IPS DF 19.7 (cell line): ENCODE measurements at places on chromosomes 2 and 18.

DNA sequence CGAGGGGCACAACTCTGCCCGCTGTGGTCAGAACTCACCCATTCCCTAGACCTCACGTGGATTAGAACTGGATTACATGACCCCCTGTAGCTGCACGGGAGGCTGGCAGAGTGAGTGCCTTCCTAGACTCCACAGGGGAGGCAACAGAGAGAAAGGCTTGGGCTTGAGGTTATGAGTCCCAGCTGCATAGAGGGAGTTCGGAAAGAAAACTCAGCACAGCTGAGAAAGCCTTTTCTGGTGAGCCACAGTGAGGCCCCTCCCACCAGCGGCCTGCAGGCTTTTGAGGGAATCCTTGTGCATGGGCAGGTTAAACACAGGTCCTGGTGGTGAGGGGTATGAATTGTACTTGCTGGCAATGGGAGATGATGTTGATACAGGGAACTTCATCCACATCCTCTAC, 217.3 kb downstream of the FHOD3 start:
- DNase-seq, result no peak

- DNase-seq, result no peak
Observed at GRCh38 chr2:183149489-183149888, 25.2 kb downstream of the NUP35 start.

DNA sequence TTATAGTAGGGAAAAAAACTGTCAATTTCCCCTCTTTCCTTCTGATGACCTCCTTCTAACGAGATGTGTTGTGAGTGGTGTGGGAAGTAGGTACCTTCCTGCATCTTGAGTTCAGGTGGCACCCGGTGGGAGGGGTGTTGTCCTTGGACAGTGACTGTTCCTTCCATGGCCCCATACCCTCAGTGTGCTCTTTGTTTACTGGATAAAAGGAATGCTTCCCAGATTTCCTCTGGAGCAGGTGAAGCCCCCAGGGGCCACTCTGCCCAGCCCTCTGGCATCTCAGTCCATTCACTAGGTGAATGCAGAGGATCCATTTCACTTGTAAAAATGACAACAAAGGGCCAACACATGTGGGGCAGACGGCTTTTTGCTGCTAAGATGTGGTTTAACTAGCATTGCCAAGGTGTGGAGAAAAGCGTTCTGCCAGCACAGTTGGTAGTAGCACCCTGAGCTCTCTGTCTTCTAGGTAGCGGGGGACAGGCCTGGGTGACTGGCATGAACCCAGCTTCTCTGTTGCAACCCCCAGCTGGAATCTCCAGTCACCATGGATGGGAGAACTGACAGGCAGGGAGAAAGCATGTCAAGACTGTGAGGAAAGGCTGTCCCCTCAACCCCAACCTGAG, 6.9 kb downstream of the GDF7 start:
- no peak for DNase-seq

DNA sequence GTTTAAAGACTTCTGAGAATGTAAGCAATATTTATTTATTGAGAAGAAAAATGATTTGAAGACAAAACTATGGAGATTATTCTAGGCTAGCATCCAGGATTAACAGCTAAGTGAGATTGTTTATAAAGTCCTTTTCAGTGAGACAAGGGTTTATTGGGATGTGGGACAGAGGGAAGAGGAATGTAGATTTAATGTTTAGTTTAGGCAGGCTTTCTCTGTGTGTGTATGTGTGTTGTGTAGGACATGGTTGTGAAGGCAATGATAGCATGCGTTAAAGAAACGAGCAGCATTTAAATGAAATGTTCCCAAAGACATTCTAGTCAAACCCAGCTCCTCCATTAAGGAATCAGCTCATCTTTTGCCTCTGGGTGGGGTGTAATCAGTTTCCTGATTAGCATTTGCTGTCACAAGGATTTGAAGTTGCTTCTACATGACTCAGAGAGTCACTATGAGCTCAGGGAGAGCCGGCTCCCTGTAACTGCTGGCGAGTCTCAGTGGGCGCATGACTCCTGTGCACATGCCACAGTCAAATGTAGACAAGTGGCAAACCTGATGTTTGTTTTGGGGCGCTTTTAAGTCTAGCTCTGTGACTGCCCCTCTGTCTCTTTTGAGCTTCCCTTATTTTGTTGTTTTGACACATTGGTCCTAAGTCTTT, 442.2 kb upstream of the CELF4 start:
- no peak for DNase-seq

- DNase-seq, result no peak
Observed at GRCh38 chr2:232882505-232883115, 12.5 kb downstream of the SNORC start.

- DNase-seq, result no peak
Observed at GRCh38 chr2:70994009-70994698, 519 bp downstream of the TEX261 start.

DNA sequence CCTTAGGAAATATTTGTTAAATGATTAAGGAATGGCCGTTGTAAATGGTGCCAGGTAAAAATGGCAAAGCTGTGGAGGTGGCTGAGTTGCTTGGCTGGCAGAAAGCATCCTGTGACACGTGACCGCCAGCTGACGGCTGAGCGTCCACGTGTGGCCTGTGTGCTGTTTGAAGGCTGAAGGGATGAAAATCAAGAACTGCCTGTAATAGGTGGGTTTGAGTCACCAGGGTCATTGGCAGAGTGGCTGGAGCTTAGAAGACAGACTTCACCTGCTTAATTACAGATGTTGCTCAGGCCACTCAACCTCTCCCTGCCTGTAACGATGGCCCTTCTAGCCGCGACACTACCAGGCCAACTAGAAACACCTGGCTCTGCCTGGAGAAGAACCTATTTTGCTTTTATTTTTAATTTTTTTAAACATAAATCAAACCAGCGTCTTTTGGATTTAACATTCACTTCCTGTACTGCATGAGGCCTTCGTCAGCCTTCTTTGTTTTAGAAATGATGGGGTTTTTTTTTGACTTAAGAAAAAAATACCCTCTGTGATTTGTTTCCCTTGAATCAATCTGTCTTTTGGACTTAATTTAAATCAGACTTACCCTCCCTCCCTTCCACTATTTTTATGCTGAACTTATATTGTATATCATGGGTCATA, 206.5 kb downstream of the PRKCE start:
- no peak for DNase-seq

DNA sequence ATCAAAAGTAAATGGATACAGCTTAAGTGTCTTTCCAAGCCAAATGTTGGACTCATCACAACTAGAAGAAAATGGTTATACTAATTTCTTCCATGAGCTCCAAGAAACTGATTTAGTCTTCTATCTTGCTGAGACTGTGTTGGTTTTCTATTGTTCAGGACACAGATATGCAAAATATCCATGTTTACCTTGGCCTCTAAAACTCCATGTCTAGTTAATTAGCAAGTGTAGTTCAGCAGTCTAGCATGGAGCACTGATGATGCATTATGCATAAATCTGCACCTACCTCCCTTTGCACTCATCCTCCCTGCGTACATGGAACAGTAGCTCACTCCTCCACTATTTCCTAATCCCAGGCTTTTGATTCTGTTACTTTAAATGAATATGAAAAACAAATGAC, 731.4 kb upstream of the CHAC2 start:
- no peak for DNase-seq

DNA sequence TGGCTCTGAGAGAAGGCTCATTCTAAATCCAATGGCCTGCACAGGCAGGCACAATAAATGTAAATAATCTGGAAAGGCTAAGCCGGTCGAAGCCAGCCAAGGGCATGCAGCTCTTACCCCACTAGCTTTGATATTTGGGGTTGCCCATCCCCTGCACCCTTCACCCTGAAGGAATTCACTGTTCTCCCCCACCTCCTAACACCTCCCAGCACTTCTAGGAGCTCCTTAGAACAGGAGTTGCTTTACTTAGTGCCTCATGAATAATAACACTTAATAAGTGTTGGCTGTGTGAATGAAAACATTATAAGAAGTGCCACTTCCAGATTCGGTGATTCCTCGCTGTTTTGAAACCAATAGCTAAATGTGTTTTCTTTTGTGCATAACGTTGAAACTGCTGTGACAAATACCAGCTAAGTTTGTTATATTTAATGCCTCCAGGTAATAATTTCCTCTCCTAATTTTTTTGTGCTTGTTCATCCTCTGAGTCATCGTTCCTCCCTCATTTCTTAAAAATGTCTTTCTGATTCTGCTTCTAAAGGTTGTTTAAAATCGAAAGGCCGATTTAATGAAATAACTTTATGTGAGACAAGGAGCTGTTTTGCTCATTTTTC, 458.8 kb downstream of the METTL4 start:
- no peak for DNase-seq

DNA sequence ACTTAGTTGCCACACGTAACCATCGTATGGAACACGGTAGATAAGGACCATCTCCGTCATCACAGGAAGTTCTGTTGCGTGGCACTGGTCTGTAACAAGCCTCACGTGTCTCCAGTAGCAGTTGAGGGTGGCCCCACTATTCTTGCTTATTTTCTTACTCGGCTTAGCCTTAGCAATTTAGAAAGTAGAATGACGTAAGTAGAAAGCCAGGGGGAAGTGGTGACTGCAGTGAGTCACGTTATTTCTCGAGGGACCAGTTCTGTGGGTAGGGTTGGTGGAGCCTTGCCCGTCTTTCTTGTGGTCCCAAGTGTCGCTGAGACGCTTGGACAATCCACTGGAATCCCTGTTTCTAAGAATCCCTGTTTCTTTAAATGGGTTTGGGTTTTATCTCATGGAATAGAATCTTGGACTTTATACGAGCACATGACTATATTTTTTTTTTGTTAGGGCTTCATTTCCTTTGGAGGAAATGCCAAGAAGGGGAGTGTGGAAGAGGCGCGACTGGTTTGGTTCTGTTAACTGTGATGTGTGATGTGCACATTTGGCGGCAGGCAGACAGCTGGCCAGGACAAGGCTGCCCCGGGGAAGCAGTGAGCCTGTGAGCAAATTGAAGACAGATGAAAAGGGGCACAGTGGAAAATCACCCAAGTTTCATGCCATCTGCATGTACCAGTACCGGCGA, 96.2 kb downstream of the CABLES1 start:
- DNase-seq, result no peak

DNA sequence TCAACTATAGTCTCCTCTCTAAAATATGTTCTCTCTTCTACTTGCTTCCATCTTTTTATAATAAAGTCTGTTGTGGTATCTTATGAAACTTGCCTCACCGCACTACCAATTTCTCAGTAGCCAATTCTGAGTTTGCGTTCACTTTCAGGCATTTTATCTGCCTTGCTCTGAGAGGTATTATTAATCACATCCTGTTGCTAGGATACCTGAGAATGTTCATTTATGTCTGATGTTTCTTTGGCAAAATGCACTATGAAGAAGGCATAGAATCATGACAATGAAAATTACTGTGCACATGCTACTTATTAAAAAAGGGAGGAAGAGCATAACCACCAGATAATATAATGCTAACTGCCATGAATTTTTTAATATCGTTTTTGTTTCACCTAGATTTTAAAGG, 130.2 kb downstream of the CHST9 start:
- DNase-seq, result no peak

DNA sequence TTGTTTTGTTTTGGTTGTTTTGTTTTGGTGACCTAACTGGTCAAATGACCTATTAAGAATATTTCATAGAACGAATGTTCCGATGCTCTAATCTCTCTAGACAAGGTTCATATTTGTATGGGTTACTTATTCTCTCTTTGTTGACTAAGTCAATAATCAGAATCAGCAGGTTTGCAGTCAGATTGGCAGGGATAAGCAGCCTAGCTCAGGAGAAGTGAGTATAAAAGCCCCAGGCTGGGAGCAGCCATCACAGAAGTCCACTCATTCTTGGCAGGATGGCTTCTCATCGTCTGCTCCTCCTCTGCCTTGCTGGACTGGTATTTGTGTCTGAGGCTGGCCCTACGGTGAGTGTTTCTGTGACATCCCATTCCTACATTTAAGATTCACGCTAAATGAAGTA, at the start of gene TTR:
Gene TTR, plus strand, starts transcription at position 250 of the 400 bp plus-strand sequence. Its CDS starts 26 bp downstream, at position 276.
- no peak for DNase-seq

DNA sequence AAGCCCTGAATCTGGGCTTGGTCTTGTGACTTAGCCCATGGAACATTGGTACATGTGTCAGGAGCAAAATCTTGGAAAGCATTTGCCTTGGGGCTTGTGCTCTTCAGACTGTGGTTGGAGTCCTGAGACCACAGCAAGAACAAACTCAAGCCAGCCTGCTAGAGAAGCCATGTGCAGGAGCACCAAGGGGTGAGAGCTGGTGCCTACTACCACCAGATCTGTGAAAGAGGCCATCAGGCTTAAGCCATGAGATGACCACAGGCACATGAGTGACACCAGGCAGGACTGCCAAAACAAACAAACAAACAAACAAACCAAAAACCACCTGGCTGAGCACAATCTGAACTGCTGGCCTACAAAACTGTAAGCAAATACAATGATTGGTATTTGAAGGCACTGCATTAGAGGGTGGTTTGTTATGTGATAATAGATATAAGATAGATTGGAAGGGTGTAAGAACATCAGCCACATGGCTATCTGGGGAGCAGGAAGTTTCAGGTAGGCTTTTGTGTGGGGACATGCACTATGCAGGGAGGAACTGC, 9.0 kb upstream of the TWIST2 start:
- no peak for DNase-seq

GRCh38 chr2:44937688-44938240, 3.7 kb upstream of the SIX3 start:
- no peak for DNase-seq

DNA sequence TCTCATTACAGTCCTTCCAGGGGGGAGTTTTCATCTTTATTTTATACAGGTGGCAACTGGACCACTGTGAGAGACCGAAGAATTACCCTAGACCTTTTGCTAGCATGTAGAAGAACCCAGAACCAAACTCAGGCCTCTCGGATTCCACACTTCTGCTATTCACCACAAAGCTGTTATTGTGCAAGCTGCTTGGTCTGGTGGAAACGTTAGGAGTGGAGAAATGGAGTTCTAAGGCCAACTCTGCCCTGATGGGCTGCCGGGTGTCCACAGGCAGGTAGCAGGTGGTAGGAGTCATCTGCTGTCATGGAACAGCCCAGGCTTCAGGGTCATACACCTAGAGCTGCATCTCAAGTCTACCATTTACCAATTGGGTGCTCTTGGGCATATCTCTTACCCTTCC, 218.8 kb downstream of the BCL11A start:
- DNase-seq, result no peak

DNA sequence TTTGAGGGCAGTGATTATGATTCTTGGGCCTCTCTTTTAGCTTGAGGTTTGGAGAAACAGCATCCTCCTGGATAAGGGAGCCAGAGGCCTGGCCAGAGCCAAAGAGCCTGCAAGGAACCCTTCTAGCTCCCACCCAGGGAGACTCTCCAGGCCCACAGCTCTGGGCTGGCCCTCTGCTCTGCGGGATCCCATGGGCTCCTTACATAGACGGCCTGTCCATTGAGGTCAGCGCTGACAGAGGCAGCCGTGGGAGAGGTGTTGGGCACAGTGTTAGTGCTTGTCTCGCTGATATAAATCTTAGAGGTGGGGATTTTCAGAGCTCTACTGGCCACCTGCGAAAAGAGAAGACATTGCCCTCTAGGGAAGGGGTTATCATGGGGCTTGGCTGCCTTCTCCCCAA, 67.2 kb downstream of the XDH start:
- no peak for DNase-seq

- DNase-seq, result no peak
Observed at GRCh38 chr2:227822416-227823003, 8.9 kb downstream of the CCL20 start.

DNA sequence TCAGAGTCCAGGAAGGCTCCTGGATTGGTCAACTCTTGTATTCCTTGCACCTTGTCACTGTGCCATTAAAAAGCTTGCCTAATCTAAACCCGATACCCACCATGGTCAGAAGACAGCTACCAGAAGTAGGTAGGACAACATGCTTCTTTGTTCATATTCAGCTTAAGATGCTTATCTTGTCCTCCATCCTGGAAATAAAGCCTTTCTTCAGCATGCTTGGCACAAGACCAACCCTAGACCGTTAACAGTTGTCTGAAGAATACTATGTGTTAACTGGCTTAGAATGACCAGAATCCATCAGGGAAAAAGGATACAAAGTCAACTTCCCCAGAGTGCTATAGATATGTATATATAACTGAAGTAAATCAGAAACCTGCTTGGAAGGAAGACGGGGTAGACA, 193.9 kb downstream of the ZRANB3 start:
- no peak for DNase-seq
